Left kidney (tissue), 8 donors: ENCODE measurements at places on chromosomes 3 and 15.

DNA sequence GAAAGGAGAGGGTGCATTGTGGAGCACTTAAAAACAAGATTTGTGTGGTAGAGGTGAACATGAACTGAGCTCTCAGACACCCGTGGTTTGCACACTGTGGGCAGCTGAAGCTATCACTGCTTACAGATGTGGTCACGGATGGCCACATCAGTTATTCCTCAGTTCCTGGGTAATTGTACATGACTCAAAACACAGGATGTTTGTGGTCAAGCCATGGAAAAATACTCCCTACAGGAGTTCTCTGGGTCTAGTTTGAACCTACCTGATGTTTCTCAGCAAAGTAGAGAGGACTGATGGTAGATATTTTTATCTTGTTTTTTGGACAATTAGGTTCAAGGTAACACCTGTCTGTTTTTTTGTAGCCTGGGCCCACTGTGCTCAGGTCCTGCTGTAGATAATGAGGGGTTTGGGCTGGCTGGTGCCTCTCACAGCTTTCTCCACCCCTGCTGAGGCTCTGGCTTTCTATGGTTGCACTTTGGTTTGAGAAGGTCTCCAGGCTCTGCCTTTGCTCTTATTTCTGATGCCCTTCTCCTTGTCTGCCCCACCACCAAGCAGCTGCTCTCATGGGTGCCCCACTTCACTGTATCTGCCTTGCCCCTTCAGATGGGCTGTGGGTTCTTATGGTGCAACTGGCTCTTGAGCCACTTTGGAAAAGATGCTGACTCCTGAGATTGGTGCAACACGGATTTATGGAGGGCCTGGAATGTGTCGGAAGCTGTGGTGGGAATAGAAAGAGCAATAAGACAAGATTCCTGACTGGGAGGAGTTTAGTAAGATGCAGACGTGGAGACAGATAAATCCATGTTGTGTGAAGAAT lies 40.1 kb downstream of the CDCP1 start:
- DNase-seq, result no peak

DNA sequence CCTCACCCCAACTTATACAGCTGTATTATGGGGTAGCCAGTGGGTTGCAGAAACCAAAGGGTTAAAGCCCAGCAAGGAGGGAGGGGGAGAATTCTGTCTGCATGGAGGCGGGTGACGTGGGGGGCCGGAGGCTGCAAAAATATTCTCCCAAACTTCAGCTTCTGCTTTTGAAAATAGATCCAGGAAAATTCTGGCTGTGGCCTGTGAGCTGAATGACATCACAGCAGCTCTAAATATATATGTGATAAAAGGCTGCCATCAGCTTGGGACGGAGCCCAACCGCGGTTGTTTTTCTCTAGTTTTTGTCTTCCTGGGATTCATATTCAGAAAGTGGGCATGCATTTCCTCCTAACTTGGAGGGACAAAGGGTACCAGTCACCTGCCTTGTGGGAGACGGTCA lies 27.6 kb downstream of the MAPKAPK3 start:
- no peak for DNase-seq

DNA sequence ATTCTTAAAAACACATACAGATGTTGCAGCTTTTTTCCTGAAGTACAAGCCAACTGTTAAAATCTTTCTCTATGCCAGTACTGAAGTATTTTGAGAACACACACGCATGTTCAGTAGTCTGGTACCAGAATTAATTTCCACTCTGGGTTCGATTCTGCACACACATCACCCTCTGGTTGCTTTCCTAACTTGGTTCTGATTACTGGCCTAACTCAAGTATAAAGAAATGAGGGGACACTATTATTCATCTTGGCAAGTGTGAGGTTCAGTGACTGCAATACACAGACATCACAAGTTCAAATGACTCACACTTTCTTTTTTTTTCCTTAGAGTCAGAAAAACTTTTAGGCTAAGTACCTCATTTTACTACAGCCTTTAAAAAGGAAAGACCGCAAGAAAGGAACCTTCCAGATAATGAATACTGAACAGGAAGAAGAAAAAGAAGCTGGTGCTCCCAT lies 37.4 kb upstream of the LDHAL6B start:
- no peak for DNase-seq

DNA sequence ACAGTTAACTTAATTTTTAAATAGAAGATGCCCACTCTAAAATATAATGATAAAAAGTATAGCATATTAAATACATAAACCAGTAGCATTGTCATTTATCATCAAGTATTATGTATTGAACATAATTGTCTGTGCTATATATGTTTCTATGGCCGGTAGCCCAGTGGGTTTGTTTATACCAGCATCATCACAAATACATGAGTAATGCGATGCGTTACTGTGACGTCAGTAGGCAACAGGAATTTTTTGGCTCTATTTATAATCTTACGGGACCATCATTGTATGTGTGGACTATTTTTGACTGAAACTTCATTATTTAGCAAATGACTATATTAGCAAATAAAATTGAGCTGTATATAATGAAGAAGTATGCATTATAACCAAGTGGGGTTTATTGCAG lies 82.1 kb downstream of the FLNB start:
- no peak for DNase-seq

- DNase-seq, result no peak
Measured at GRCh38 chr3:174810254-174810653, 48.9 kb upstream of the NAALADL2 start.

DNA sequence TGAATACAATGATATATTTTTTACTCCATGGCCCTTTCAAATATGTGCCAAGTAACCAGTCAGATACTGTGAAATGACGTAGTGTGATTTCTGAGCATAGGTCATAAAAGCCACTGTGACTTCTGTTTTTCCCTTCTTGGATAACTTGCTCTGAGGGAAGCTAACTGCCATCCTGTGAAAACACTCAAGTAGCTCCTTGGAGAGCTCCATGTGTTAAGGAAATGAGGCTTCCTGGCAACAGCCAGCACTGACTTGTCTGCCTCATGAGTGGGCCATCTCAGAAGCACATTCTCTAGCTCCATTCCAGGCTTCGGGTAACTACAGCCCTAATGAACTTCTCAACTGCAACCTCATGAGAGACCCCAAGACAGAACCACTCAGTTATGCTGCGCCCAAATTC lies 9.5 kb upstream of the CCDC80 start:
- DNase-seq, result no peak
